ENCODE measurements at places on chromosomes 3 and 15.

GRCh38 chr15:88621789-88622604 is 857 bp downstream of the AEN start:
- no peak for DNase-seq

GRCh38 chr3:102450976-102451375 is 16.2 kb downstream of the ZPLD1 start:
- no peak for DNase-seq

DNA sequence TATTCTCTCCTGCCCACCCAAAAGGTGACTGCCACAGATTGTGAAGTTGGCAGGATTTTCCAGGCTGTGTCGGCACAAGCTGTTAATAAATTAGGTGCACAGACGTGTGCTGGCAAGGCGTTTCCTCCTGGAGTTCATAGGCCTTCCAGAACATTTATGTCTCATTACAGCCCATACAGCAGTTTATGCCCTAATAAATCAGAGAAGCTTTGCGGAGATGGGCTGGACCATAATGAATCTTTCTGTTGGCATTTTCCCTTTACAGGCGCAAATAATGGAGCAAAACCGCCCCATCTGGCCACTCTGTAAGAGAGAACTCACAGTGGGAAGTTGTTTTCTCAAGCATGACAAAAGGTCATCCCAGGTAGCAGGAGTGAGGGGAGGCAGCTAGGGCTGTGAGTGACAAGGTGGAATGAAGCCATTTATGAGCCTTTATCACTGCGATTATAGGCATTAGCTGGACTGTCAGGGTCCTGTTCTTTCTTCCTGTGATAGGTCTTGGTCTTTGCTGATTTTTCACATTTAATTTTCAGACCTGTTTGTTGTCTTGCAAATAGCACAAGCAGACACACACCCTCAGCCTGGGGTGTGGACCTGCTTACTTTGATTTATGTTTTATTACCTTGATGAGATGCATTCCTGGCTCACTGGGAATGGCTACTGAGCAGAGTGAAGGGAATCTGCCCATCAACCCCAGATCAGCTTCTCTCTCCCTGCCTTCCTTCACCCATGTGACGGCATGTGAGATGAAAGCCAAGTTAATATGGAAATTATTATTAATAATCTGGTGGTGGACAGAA is 257.5 kb downstream of the LRTM1 start:
- DNase-seq, result peak; percentile 43

GRCh38 chr3:193095366-193095765 is 145.7 kb upstream of the PLAAT1 start:
- DNase-seq, result peak; percentile 16
